ENCODE measurements at places on chromosomes 6 and 20.

DNA sequence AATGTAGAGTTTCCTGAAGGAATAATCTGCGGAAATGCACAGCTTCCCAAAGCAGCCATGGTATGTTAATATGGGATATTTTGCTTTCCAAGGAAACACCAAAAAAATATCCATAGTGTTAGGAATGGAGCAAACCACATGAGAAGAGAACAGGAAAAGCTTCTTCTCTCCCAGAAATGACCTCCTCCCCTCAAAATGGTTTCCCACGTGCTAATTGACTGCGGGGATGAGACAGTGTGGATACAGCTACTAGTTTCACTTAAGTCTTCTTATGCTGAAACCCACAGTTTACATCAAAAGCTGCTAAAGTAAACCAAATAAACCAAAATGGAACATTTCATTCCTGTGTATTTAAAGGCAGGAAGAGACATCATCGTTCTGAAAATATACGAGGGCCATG is 69.4 kb downstream of the FYN start:
- no peak for DNase-seq

GRCh38 chr6:170516783-170517616 is 36.1 kb downstream of the PSMB1 start:
- DNase-seq: peak; percentile 25

GRCh38 chr20:9070304-9070703 is 1.4 kb downstream of the PLCB4 start:
- DNase-seq: no peak

DNA sequence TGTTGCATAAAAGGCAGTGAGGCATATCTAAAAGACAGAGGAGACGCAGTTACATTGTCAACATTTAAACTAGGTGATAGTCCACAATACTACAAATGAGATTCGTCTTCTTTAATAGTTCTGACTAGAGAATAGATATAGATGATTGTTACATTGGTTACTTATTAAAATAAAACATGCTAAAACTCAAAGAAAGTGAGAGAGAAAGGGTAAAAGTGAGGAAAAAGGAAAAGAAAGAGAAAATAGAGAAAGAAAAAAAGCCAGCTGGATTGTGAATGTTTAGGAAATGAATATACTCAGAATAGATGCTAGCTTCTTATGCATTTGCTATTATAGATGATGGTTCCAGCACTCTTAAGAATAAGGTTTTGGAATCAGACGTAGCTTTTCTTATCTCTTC is 27.7 kb upstream of the FAM162B start:
- no peak for DNase-seq

DNA sequence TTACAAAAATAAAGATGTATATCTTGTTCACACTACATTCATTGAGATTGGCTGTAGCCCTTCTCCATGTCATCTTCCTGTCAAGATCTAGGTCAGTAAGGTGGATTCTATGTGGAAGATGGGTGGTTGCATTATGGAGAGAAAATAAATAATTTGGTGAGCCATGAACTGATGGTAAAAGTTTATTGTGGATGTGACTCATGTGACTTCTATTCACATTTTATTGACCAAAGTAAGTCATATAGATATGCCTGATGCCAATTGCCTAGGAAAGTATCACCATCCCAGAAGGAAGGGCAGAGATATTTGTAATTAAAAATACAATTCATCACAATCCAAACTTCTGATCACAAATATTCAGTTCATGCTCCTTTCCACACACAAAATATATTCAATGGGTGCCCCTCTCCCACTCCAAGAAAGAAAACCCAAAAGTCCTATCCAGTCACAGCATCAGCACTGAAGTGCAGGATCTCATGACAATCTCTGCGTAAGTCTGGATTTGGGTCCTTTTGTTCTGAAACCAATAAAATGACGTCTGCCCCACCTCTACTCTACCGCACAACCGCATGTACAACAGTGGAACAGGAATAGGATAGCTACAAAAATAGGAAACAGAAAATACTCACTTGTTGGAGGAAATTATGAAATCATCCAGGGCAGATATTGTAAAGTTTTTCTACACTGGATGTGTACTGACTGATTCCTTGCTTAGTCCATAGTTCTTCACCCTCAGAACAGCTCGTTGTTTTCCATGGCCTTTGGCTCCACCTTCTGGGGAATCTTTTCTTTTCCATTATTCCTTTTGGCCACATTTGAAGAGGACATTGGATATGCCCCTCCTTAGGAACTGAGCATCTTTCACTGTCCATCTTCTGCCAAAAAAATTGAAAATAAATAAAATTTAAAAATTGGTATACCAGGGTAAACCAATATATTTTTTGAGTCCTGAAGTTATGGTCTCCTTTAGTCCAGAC is 16.1 kb upstream of the SLC17A3 start:
- peak; percentile 10 for DNase-seq

DNA sequence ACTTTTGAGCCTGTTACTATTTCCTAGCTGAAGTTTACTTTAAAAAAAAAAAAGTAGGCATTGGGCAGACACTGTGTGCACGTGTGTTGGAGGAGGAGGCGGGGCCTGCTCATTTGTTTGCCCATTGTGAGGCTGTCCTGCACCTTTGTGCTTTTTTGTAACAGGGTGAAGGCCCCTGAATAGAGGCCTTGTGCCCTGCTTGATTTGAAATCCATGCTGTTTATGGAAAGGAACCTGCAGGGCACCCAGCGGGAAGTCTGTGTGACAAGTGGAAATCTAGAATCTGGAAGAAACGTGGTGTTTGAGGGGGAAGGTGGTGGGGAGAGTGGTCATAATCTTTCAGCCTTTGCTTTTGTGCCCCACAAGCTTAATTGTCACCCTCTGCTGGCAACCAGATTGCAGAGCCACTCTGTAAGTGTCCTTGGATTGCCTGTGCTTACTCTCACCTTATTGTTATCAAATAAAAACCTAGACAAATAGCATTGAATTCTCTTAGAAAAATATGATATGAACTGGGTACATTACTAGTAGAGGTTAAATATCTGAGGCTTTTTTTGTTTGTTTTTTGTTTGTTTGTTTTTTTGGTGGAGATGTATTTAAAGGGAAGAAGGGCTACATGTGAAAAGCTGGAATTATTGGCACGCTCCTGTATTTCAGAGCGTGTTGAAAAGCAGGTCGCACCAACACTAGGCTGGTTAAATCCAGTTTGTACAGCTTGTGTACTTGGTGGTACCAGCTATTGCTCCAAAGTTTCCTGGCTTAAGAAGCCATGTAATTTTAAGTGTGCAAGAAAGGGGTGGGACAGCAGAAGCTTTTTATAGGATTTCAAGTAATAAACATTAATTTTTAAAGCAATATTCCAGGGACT is 156.3 kb downstream of the ARID1B start:
- DNase-seq: no peak

- no peak for DNase-seq
Measured at GRCh38 chr6:135703007-135703406, 148.5 kb upstream of the PDE7B start.

GRCh38 chr20:51249215-51249614 is 226.3 kb upstream of the KCNG1 start:
- no peak for DNase-seq

- DNase-seq: no peak
Measured at GRCh38 chr20:10282979-10283456, 64.4 kb downstream of the SNAP25 start.

DNA sequence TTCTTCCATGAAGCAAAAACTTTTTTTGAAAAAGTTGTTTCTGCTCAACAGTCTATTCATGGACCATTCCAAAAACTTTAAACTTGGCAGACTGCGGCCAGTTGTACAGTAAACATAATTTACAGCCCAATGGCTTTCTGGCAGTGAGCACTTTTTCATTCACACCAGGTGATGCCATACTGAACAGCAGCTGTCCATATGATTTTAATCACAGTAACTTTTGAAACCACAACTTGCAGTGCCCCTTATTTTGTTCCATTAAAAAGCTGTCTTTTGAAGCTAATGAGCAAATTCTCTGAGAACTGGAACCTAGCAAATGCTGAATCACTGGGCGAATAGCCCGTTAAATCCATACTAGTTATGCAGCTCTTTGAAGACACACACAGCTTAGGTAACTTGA is 576.6 kb downstream of the PTPRT start:
- no peak for DNase-seq

DNA sequence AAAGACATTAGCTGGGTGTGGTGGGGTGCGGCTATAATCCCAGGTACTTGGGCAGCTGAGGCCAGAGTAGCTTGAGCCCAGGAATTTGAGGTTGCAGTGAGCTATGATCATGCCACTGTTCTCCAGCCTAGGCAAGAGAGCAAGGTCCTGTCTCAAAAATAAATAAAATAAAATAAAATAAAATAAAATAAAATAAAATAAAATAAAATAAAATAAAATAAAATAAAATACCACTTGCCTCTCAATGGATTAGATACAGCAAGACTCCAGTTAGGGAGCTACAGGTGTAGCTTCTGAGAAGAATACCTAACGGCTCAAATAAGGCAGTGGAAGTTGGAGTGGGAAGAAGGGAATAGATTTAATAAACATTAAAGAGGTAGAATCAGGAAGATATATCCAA is 13.7 kb upstream of the PAK5 start:
- no peak for DNase-seq

DNA sequence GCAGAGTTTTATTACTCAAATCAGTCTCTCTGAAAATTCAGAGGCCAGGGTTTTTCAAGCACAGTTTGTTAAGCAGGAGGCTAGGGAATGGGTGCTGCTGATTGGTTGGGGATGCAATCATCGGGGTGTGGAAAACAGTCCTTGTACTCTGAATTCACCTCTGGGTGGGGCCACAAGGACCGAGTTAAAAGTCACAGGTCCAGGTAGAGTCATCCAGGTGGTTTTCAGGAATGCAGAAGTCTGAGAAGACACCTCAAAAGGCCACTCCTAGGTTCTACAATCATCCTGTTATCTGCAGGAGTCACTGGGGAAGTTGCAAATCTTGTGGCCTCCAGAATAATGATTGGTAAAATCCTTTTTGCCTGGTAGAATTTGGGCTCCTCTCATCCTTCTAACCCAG is 371.2 kb upstream of the SULF2 start:
- no peak for DNase-seq

DNA sequence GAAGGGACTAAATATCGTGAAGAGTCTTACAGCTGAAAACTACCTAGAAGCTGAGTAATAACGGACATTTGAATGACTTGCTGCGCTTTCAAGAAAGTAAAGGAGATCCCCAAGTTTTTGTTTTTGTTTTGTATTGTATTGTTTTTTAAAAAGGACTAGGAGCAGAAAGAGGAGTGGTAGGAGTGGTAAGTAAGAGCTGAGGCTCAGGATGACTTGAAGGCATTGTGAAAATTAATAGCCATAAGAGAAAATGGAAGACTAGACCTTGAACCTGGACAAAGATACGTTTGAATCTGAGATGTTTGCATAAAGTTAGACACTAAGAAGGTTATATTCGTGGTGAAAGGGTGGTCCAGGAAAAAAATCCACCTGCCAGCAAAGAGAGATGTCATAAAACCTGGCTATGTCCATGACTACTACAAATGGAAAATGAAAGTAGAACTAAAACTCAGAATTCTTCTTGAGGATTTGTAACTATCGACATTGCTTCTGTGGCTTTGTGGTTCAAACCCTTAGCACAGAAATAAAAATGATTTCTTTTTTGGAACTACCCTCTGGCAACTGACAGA is 824.8 kb upstream of the FLRT3 start:
- DNase-seq: no peak

GRCh38 chr6:42316981-42317380 is 99.3 kb upstream of the MRPS10 start:
- DNase-seq: no peak

GRCh38 chr6:41155132-41155805 is 1.1 kb upstream of the TREML1 start:
- DNase-seq: no peak

DNA sequence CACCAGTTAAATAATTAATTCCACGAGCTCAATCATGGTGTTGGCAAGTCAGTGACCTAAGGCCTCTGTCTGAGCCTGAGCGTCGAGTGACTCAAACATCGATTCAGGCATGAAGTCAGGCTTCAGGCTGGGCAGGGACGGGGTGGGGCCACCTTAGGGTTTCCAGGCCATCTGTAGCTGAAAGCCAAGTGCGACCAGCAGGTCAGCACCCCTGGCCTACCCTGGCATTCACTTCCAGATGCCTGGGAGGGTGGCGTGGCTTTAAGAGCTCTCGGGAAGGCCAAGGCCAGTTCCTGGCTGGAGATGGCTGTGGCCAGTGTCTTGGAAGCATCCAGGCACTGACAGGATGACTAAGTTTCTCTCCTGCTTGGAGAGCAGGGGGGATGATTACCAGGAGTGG is 113.4 kb downstream of the DACT2 start:
- DNase-seq: no peak

DNA sequence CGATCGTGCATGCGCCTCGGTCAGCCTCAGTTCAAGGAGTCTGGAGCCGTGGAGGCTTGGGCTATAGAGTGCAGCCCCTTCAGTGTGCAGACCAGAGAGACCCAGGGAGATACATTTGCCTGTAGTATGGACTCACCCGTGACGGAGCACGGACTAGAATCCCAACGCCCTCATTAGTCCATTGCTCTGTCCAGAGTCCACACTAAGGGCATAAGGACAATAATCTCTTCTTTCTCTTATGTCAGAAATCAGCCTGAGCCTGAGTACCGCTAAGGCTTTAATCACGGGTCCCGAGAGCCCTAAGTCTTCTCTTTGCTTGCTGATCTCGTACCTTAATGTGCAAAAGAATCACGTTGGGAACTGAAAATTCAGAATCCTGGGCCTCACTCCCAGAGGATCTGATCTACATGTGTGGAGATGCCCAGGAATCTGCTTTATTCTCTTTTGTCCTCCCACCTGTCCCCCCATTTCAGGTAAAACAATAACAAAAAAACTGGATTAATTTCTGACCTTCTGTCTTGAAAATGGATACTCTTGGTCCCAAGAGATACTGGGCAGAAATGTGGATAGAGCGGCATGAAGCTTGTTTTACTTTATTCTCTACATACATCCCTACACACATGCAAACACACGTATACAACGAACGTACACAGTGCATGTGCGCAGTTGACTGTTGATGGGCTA is 671 bp downstream of the BPHL start:
- no peak for DNase-seq

DNA sequence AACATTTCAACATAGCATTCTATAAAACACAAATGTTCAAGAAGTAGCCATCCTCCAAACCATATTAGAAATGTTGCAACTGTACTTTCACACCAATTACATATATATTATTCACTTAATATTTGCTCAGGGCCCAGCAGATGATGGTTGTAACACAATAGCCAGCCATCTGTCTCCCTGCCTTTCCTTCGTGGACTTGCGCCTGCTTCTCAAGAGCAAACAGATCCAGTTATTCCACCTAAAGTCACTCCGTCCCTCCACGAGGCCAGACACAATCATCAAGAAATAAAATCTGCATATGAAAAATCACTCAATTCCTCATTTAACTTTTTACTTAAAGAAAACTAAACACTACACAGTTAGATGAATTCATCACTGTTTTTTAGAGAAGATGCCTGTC is 160.4 kb downstream of the RALGAPA2 start:
- DNase-seq: peak; percentile 81
